ENCODE measurements at places on chromosomes 2 and 18.

GRCh38 chr2:201618744-201619662, 24.3 kb downstream of the TMEM237 start:
- DNase-seq, result peak; percentile 86

DNA sequence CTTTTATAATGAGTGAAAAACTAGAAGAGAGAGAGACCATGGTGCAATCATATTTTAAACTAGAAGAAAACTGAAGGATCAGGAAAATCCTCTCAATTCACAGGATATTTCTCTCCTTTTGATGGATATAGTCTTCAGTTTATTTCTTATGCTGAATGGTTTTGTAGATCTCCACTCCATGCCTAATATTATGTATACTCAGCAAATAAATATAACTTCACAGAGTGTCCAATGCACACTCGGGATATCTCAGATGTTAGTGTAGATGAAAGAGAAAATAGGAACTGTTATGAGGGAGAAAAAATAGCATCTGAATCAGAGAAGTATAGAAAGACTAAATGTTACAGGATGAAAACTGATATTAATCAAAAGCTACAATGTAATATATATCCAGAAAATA, 1324.5 kb upstream of the PIK3C3 start:
- no peak for DNase-seq

DNA sequence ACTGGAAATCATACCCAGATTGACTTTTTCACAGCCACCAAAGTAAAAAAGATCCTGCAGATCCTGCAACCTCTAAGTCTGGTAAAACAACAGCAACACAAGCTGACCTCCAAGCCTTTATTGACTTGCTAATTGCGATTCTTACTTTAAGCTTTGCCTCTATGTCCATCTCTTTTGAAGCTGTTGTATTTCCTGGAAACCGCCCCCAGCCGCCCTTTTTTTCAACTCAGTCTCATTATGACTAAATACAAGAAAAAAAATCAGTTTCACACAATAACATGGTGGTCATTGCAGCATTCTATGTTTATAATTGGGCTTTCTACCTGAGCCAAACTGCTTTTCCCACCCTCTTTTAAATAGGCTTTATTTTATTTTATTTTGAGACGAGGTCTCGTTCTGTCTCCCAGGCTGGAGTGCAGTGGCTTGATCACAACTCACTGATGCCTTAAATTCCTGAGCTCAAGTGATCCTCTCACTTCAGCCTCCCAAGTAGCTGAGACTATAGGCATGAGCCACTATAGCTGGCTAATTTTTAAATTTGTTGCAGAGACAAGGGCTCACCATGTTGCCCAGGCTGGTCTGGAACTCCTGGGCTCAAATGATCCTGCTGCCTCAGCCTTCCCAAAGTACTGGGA, 76.2 kb downstream of the MOGAT1 start:
- no peak for DNase-seq

- no peak for DNase-seq
These were observed 25.1 kb upstream of the KLHL29 start for GRCh38 chr2:23359631-23360567.

DNA sequence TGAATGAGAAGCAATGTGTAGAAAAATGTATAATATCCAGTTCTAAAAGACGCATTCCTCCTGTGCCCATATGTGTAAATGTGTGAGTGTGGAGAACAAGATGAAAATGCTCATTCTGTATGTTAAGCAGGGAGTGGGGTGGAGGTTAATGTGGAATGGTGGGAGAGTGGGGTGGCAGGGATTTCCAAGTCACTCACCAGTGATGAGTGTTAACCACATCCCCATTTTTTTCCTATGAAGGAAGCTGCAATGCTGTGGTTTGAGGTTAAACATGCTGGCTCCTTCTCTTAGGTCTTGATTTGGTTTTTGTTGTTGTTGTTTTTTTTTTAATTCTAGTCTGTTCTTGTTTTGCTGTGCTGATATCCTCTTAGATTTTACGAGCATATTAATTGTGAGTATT, 169.4 kb downstream of the NEDD4L start:
- no peak for DNase-seq

DNA sequence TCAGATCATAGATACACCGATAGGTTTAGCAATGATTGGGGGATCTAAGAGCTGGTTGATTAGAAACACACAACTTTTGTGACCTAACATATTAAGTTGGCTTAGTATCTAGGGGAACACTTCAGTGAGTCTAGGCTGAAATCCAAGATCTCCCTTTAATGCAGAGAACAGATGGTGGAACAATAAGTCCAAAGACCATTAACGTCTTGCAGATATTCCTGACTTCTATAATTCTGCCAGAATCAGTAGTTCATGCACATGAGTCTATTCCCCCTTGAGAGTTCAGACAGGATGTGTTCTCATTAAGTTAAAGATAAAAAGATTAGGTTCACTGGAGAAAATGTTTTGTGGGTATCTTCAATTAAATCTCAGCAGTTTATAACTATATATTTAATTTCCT, 506.5 kb downstream of the TSN start:
- peak; percentile 92 for DNase-seq

GRCh38 chr2:28648147-28648546, 103.5 kb upstream of the PPP1CB start:
- peak; percentile 74 for DNase-seq

- no peak for DNase-seq
These were observed 264.3 kb downstream of the NOL4 start for GRCh38 chr18:33960417-33960816.

- DNase-seq, result peak; percentile 64
These were observed 205.0 kb downstream of the TMX3 start for GRCh38 chr18:68509902-68510301.

DNA sequence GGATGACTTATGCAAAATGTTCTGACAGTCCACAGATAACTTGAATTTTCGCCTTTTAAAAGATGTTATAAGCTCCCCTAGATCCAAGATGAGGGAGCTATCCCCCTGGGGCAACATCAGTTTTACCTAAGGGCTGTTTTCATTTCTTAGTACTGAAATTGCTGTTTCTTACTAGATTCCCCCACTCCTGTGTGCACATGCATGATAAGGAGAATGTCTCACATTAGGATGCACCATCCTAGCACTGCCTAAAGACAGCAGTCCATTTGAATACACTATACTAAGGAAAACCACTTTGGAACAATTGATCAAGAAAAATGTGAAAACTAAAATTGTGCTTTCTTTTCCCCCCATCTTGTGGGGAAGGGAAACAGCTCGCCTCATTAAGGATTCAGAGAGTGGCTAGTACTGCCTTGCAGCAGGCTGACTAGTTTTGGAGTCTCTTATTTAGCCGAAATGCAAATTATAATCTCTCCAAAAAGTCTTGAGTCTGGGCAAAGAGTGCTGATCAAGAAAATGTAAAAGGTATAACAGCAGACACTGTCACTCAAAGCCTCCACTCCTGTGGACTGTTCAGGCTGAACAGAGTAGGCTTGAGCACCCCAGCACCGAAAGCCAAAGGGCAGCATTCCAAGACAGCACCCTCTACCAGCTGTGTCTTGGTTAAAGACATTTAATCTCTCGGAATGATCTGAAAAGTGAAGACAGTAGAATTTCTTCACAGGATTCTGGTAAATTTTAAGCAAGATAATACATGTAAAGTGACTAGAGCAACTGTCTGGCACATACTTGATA, 65.0 kb downstream of the ZNF385B start:
- no peak for DNase-seq

DNA sequence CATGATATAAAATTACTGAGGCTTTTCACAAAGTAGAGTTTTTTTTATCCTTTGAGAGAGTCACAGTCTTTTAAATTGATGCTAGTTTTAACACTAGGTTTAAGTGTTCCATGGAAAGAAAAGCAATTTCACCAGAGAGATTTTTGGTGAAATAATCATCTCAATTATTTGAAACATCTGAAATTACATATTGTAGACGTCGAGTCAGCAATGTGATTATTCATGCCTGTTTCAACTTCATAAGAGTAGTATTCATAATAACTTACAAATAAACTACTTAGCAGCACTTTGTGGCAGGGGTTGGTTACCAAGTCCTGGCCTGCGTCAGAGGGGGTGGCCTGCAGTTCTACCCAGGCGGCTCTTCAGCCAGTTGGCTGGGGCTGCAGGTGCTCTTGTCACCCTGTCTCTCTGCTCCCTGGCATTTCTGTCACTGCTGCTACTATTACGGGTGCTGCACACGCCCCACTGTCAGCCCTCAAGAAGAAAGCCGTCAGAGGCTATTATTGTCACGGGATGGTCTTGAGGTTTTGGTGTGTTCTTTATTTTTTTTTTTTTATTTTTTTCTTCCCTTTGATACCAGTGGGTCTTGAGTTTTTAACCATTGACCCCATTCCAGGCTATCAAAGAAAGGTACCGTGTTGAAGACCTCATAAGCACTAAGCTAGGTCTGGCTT, 50.4 kb downstream of the MALT1 start:
- no peak for DNase-seq

- no peak for DNase-seq
These were observed 140.6 kb upstream of the ID2 start for GRCh38 chr2:8541223-8541622.

DNA sequence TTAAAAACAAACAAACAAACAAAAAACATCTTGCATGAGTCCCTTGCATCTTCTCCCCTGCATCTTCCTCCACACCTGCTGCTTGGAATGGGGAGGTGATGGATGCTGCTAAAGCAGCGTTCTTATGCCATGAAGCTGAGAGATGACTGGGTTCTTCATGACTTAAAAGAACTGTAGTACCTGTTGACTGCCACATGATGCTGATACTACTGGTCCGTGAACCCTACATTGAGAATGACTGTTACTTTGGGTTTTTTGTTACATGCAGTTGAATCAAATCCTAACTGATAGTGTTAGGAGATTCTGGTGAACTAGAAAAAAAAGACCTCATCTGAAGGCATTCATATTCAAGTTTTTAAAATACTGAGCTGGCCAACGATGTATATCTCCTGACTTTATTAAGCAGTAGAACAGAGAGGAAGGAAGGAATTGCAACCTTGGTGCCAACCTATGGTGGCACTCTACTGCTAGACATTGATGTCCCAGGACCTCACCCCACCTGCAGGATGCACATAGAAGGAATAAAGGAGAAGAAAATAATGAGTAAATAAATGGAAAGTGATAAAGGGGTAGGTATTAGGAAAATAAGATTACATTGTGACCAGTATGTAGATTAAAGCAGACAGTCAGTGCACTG, 63.2 kb upstream of the SPAG16 start:
- no peak for DNase-seq

- no peak for DNase-seq
These were observed 151.2 kb downstream of the UBE2E3 start for GRCh38 chr2:181131584-181131983.

GRCh38 chr18:77095391-77096371, 36.9 kb downstream of the MBP start:
- no peak for DNase-seq

DNA sequence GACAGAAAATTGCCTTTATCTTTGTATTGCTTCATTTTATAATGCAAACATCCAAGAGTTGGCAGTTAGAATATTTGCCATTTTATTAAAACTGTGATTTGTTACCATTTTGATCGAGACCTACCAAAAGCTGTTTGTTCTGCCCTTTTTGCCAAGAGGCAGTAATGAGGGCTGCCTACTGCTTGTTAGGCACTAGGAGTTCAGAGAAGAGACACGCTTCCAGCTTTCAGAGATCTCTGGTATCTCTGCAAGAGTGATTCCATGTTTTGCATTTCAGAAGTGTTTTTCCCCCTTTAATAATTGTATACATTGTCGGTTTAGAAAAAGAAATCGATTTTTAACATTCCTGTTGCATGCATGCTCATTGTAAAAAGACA, 628 bp downstream of the MRPL30 start:
- DNase-seq, result no peak
